ENCODE measurements at places on chromosomes 7 and 10.

- no peak for DNase-seq
These were observed 152.9 kb upstream of the PLXDC2 start for GRCh38 chr10:19663344-19663743.

DNA sequence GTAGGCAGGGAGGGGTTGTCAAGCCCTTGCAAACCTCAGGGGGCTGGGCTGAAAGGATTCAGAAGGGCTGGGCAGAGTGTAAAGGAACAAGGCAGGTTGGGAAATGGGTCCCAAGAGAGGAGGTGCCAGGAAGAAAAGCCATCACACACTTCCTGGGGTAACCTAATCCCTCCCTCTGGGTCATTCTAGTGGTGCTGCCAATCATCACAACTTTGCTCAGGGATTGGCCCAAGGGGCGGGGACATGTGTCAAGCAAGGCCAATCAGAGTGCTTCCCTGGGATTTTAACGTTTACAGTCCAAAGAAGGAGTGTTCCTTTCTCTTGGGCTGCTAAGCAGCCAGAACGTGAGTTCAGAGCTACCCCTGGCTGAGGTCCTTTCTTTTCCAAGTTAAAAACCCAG lies 57.1 kb upstream of the NPTX2 start:
- DNase-seq = peak; percentile 68

- no peak for DNase-seq
These were observed 5.9 kb downstream of the PPP1R3A start for GRCh38 chr7:113912876-113913275.

- no peak for DNase-seq
These were observed 12.0 kb upstream of the GSAP start for GRCh38 chr7:77427996-77428603.

DNA sequence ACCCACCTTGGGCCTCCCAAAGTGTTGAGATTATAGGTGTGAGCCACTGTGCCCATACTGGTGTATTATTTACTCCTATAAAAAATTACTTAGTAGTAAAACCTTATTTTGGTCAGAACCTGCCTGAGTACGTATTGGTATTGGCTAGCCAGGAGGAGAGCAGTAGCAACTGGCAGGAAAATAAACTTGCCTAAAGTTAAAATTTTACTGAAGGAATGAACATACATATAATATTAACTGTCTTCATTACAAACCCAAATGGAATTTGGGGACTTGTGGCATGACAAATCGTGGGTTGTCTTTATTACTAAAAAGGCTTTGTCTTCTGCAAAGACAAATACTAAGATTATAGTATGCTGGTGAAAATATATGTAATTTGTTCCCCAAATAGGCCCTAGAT lies 8.4 kb downstream of the RAB18 start:
- no peak for DNase-seq

GRCh38 chr10:76086761-76087639 lies 655.6 kb downstream of the LRMDA start:
- peak; percentile 3 for DNase-seq

GRCh38 chr10:14116021-14116420 lies 214.7 kb downstream of the FRMD4A start:
- DNase-seq = no peak

- no peak for DNase-seq
These were observed 84.0 kb downstream of the SEMA3D start for GRCh38 chr7:85102813-85103350.

DNA sequence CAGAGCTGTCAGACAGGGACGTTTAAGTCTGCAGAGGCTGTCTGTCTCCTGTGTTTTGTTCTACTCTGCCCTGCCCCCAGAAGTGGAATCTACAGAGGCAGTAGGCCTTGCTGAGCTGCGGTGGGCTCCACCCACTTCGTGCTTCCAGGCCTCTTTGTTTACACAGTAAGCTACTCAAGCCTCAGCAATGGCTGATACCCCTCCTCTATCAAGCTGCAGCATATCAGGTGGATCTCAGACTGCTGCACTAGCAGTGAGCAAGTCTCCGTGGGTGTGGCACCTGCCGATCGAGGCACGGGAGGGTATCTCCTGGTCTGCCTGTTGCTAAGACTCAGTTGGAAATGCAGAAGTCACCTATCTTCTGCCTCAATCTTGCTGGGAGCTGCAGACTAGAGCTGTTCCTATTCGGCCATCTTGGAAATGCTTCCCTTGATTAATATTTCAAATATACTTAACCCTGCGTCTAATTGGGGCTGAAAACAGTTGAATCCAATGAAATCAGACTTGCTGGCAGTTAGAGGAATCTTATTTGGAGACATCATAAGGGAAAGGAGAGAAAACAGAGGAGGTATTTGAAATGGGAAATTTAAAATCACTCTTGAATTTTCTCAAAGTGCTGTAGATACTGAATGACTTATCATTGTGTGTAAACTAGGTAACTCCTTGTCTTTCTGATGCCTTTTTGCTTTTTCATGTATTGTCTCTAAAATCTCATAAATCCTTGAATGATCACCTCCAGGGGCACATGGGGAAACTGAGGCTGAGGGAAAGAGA lies 13.8 kb upstream of the CYP3A5 start:
- DNase-seq = no peak

GRCh38 chr7:154306036-154306435 lies 253.8 kb downstream of the DPP6 start:
- DNase-seq = no peak

GRCh38 chr7:91843831-91844230 lies 36.7 kb downstream of the MTERF1 start:
- no peak for DNase-seq

GRCh38 chr10:70063418-70064098 lies 10.9 kb downstream of the MACROH2A2 start:
- no peak for DNase-seq

- DNase-seq = no peak
These were observed 34.0 kb downstream of the LYZL1 start for GRCh38 chr10:29322918-29323317.

DNA sequence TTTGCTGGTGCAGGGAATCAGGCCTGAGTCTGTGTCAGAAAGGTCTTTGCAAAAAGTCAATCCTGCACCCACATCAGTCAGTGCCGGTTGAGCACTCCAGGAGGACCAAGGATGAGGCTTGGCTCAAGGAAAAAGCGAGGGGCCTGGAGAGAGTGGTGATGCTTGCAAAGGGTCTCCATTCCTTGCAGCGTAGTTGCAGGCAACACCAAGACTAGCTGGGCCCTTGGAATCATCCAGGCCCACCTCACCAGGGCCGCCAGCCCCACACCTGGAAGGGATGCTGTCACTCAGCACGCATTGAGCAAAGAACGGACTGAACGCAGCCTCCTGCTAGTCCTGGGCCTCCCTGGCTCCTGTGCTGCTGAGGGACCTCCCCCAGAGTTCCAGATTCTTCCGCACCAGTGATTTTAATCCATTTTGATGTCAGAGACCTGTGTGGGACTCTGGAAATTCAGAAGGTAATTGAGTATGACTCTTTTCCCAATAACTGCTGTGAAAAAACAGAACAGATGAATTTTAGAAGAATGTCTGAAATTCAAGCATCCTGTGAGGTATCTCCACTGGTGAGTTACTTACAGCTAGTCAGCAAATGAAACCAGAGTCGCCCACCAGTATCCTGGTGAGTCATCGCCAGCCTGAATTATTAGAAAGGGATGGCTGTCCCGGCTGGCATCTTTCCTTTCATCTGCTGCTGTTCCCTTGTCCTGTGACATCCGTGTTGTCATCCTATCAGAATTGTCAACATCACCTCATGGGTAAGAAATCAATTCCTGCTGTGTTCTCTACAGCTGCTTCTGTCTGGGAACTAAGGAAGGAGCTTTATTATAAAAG lies 150.8 kb upstream of the NPS start:
- DNase-seq = no peak

- DNase-seq = no peak
These were observed 258.8 kb downstream of the CELF2 start for GRCh38 chr10:11276449-11276990.

GRCh38 chr7:157795643-157796042 lies 458.8 kb downstream of the DNAJB6 start:
- DNase-seq = no peak

- no peak for DNase-seq
These were observed 3.1 kb upstream of the MACC1 start for GRCh38 chr7:20220293-20220761.

- DNase-seq = no peak
These were observed 28.9 kb downstream of the SKIDA1 start for GRCh38 chr10:21496343-21497176.

DNA sequence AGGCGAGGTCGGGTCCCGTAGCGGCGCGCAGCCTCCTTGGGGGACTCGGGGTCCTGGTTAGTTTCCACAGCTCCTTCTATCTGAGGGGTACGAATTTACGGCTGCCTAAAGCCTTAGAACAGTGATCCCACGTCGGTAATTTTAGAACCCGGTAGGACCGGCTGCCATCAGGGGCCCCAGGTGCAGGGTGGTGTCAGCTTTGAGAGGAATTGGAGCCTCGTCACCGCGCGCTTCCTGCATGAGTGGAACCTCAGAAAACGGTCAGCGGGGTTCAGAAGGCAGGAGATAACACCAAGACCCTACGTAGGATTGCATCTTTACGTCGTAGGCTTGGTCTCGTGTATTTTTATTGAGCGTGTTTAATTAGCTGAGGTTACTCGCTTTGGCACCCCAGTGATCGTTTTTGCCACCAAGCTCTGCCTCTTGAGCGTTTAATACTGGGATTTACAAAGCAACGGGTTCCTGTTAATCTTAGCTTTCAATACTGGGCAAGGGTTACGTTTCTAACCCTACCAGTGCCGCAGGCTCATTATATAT lies 443 bp downstream of the RNF32 start:
- DNase-seq = no peak

- no peak for DNase-seq
These were observed 33.0 kb downstream of the STAM start for GRCh38 chr10:17676919-17677318.

DNA sequence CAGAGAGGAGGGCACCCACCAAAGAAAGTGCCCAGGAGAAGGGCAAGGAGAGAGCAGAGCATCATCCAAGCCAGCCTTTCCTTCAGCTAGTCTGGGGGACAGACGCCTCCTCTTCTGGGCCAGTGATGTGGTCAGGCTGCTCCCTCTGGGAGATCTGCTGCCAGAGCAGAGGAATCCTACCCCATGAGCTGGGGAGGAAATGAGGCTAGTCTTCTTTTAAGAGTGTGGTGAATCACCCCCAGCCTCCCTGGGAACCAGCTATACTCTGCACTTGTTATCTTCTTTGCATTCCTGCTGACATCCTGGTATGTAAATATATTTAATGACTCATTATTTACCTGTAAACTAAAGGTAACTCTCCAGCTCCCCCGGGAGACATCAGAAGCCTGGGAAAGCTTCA lies 41.6 kb upstream of the EPHB6 start:
- DNase-seq = no peak

DNA sequence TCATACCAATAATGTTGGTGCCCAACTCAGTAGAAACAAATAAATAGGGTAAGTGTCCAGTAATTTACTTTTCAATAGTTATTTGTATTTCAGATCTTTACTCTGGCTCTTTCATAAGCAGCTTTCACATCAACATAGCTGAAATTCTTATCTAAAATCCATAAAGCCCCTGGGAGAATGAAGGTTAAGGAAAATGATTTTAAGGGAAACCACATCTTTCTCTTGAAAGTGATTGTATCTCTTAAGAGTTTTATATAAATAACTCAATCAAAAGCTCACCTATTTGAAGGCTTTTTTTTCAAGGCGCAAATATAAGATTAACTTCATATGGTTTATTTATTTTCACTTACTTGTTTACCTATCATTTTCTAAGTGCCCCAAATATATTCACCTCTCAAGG lies 324.4 kb downstream of the HGF start:
- DNase-seq = no peak

GRCh38 chr10:992467-992866 lies 4.2 kb downstream of the GTPBP4 start:
- DNase-seq = no peak

DNA sequence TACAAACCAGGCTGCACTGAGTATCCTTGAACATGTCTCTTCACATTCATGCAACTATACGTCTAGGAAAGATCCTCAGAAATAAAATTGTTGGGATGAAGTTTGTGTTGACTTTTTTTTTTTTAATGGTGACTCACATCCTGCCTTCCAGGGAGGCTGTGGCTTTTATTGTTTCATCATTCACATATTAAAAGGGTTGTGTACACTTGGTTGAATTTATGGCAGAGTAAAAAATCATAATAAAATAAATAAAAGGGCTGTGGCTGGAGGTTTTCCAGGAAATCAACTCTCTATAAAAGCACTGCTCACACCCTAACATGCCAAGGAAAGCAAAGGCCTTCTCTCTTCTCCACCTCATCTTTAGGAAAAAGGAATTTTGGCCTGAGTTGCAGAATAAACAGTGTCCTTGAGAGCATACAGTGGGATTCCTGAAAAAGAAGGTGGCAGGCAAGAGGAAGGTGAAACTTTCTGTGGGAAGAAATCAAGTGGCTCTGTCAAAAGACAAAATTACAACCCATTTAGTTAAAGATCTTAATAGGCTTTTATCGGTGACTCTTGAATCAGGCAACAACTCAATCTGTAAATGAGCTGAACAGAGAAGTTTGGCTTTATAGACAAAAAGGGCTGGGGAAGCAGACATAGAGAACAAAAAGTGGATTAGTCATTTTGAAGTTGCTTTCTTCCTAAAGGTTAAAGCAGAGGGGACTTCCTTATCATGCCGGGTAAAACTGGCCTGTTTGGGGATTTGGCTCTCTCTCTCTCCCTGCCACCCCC lies 41.6 kb upstream of the FHIP2A start:
- no peak for DNase-seq

DNA sequence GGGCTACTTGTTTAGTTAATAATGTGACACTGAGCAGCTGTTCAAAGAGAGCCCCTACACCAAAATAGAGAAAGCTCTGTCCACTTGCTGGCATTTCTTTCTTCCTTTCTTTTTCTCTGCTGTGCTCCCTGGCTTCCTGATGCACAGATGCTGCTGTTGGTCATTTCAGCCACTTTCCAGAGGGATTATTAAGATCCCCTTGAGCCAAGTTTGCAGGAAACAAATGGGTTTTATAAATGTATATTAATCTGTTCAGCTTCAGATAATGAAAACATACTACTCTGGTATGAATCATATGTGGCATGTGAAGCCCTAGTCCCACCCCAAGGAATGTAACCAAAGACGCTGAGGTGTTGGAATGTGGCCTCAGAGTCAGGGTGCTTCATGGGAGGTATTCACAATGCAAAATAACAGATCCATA lies 638.2 kb upstream of the FZD8 start:
- DNase-seq = no peak

- no peak for DNase-seq
These were observed 119.4 kb downstream of the PTPRN2 start for GRCh38 chr7:158468181-158468580.

DNA sequence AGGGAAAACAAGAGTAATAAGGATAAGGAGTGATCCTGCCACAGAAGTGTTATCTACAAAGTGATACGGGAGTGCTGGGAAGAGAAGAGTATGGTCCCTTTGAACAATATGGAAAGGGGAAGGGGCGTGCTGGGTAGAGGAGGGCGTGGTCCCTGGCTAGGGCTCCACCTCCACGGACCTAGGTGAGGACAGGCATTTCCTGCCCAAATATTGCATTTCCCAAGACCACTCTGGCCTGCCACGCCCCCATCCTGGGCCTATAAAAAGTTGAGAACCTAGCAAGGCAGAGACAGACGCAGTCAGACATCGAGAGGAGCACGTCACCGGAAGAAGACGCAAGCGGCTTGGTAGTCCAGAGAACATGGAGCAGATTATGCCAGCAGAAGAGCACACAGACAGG lies 22.8 kb downstream of the VSTM4 start:
- no peak for DNase-seq

- no peak for DNase-seq
These were observed 4.4 kb downstream of the SEMA3A start for GRCh38 chr7:84190016-84190705.

GRCh38 chr7:131011976-131012375 lies 278.0 kb upstream of the KLF14 start:
- peak; percentile 34 for DNase-seq

GRCh38 chr10:110137142-110137545 lies 70.3 kb upstream of the MXI1 start:
- peak; percentile 13 for DNase-seq

GRCh38 chr7:113368256-113368655 lies 249.9 kb upstream of the SMIM30 start:
- DNase-seq = no peak

Data from DMS 273 treated with DMSO at 0.1 percent for 48 hours (cell line).